ENCODE measurements at places on chromosomes 2 and 18. TPM values are rescaled to one million over a fixed set of nuclear protein-coding genes. Genes with fewer than 3 reads are reported as not detected.

DNA sequence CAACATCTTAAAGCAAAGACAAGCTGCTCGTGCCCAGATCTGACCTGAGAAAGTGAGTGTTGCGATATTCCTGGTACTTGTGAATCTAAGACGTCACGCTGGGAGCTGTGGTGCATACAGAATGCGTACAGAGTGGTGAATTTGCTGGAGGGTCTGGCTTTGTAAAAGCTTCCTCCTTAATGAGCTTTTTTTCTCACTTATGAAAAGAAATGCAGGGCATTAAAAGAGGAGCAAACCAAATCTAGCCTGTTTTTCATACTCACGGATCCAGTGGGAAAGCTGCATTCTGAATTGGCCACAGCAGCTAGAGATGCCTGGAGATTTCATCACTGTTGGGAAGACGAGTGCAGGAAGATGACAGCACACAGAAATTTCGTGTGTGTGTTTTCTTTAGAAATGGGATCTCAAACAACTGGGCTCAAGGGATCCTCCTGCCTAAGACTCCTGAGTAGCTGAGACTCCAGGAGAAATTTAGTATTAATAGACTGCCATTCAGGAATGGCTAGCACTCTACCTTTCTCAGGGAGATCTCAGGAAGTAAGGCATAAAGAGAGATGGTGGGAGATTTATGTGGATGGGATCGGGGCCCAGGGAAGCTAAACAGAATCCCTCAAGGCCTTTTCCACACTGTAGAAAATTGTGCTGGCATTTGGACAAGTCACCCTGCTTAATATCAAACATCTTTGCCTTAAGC is 181.3 kb downstream of the ALPK2 start:
- no peak for DNase-seq

The PSD4 gene
- total RNA-seq, result 14.1 TPM

The LINC00305 gene
- not detected for total RNA-seq

DNA sequence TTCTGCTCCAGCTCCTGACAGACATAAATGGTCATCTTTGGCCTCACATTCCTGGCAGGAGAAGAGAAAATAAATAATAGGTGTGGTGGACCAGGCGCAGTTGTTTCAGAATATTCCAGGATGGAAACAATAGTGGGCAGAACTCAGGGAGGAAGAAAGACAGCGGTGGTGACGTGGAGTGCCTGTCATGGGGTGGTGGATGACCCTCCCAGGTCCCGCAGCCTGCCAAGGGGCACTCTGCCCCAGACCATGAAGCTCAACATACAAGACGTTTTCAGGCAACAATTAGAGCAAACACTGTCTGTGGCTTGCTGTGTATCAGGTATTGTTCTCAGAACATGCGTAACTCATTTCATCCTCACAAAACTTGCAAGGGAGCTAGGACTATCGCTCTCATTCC is 50.9 kb downstream of the TFCP2L1 start:
- no peak for DNase-seq

The MYO7B gene
- total RNA-seq, result 0.25 TPM

The SCN3A gene
- total RNA-seq, result 0.80 TPM

The CIB4 gene
- not detected for total RNA-seq

GRCh38 chr18:55479656-55480420 is 108.2 kb downstream of the TCF4 start:
- DNase-seq, result no peak

GRCh38 chr2:176686328-176686727 is 417.1 kb downstream of the MTX2 start:
- DNase-seq, result no peak

DNA sequence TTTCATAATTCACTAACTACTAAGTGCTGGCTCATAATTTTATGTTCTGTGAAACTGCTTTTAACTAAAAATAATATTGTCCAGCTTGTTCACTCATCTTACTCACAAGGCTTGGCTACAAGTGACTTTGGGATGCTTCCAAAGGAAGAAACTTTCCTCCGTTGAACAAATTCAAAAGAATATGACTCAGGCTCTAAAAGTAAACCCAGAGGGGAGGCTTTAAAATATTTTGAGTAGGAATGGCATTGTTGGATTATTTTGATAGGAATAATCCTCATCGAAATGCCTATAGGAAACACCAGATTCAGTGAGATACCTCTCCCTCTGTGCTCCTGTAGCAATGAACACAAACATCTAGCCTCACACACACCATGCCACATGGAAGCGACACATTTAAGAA is 25.2 kb upstream of the TLK1 start:
- DNase-seq, result no peak

DNA sequence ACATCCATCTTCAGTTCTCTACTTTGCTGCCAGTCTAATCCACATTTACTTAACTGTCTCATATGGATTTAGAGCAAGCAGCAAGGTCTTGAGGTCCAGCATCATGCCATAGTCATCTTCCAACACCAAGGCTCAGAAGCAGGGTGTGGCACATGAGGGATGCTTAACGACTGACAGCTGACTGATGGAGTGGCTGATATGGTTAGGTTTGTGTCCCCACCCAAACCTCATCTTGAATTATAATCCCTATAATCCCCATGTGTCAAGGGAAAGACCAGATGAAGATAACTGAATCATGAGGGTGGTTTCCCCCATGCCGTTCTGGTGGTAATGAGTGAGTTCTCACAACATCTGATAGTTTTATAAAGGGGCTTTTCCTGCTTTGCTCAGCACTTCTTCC is 257.3 kb downstream of the NBAS start:
- no peak for DNase-seq

DNA sequence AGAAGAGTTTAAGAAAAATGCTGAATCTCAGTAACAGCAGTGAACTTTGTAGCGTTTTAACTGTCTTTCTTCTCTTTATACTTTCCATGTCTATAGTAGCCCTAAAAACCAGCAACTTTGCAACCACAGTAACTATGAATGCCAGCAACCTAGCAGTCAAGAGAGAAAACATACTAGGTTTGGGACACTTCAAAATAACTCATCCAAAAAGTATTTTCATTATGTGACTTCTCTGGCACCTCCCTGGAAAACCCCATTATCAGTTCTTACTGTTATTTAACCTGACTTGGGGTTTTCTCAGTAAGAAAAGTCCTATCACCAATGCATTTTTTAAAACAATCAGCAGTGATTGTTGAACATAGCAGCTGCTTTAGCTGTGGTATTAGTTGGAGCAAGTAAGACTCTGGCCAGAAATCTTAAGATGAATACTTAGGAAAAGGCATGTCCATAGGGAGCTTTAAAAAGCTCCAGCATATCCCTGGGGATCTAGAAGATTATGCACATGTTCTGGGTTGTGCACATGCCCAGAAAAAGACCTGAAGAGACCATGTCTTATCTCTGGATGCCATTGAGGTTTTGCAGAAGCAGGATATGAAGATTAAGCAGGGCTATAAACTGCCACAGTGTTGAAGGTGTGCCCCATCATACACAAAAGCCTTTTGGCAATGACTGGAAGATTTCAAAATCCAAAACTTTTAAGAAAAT is 411.3 kb downstream of the CMPK2 start:
- DNase-seq, result no peak

- DNase-seq, result no peak
Measured at GRCh38 chr2:22817197-22817596, 567.8 kb upstream of the KLHL29 start.

The EHD3 gene
- total RNA-seq, result 3.5 TPM

The UPP2 gene
- 0.28 TPM for total RNA-seq

GRCh38 chr18:13376841-13377351 is 158.3 kb downstream of the LDLRAD4 start:
- DNase-seq, result no peak

Data from ovary (tissue), 10 donors.